ENCODE measurements at places on chromosomes 1 and 21.

DNA sequence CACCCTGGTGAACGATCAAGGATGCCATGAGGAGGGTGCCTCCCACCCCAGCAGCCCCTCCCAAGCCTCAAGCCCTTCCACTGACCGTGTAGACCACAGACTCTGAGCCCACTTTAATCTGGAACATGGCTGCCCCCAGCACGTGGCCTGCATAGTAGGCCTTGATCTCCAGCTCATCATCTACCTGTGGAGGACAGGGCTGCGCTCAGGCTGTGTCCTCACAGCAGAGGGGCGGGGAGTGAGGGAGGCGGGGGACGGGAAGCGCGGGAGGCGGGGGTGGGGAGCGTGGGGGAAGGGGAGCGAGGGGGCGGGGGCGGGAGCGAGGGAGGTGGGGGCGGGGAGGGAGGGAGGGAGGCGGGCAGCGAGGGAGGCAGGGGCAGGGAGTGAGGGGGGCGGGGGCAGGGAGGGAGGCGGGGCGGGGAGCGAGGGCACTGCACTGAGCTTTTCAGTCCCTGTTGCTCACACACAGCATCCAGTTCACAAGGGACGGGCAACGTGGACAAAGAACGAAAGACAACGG, 7.1 kb downstream of the PUSL1 start:
- no peak for DNase-seq

DNA sequence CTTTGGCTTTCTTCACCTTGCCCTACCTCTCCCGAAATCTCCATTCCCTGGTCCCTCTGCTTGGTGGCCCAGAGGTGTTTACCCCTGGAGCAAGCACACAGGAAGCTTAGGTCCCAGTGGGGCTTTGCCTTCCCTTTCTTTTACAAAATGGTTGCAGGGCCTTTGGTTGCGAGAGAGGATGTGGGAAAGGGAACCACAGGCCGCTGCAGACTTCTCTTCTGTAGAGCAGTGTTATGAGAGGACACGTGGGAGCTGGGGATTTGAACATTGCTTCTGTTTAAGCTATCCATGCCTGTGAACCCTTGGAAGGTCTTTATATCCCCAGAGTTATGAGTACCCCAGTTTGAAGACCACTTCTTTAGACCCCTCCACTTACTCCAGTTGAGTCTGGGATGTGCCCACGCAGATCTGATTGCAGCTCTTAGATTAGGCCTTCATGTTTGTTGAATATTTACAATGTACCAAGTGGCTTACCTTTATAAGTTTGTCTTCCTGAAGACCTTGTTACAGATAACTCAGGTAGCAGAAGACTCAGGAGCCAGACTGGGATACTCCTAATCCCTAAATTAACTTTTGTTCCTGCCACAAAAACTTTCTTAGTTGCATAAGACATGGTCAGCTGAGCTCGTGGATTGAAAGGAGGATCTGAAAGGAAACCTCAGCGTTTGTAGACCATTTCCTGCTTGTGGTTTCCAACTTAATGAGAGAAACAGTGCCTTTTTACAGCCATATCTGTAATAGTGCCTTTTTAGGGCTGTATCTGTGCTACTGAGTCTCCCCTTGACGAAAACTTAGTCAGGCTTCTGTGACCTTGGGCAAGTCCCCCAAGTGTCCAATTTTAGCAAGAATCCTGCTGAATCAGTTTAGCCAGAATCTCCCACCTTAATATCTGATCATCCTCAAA, 21.9 kb upstream of the IVNS1ABP start:
- no peak for DNase-seq

DNA sequence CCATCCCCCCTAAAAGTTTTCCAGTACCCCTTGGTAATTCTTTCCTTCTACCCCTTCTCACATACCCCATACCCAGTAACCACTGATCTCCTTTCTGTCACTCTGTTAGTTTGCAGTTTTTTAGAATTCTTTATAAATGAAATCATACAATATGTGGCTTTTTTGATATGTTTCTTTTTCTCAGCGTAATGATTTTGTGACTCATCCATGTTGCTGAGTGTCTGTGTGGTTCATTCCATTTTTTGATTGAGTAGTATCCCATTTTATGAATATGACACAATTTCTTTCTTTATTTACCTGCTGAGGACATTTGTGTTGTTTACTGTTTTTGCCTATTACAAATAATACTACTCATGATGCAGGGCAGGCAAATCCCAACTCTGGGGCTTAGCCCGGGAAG, 1605.3 kb downstream of the BRINP3 start:
- DNase-seq: no peak

- DNase-seq: no peak
Observed at GRCh38 chr1:88318740-88319139, 365.3 kb upstream of the PKN2 start.

- no peak for DNase-seq
Observed at GRCh38 chr1:157993147-157993917, at the start of gene KIRREL1. Gene KIRREL1, plus strand, starts transcription at chr1:157993645. Its CDS starts 32 bp downstream, at chr1:157993677.

DNA sequence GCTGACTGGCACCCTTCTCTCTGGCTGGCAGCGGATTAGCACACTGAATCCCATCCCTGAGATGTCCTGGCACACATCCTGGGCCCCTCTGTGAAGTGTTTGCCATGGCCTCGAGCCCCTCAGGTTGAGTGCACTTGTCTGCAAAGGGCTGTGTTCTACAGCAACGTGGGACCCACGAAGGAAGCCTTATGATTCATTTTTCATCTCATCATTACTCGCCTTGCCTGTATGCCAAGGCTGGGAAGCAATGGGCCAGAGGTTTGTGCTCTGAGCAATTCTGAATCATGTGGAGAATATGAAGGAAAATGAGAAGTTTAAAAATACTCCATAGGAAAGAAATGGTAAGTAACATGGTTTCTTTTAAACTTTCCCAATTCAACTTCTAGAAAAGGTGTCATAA, 124.8 kb upstream of the LMO4 start:
- no peak for DNase-seq

DNA sequence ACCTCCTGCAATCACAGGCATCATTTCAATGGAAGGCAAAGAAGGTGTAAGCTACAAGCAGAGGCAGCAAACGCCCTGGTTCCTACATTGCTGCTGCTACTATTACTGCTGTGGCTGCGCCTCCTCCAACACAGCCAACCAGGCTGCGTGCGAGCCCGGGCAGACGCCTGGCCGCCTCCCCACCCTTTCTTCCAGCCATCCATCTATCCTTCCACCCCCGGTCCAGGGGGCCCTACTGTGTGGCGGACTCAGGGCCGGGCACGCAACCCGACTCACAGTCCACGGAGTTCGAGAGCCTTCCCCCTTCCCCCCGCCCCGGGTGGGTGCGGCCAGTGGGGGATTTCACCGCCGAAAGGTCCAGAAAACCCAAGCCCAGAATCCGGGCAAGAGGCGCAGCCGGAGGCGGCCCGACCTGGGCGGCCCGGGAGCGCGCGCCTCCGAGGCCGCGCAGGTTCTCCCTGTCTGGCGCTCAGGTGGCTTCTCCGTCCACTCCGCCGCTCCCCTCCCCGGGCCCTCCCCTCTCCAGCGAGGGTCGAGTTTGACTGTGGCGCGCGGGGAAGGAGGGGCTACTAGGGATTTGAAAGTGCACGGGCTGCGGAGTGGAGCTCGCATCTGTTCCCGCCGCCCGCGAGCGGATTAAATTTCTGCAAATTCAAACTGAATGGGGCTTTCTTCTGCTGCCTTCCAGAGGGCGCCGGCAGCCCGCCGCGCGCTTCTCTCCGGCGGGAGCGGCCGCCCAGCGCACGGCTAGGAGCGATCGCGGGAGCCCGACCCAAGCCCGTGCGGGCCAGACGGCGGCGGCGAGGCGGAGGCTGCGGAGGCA, at the start of gene HUNK:
TSS of gene HUNK (plus strand) at position 569 of the 823 bp plus-strand sequence. CDS start 655 bp downstream, outside the sequence.
- no peak for DNase-seq

DNA sequence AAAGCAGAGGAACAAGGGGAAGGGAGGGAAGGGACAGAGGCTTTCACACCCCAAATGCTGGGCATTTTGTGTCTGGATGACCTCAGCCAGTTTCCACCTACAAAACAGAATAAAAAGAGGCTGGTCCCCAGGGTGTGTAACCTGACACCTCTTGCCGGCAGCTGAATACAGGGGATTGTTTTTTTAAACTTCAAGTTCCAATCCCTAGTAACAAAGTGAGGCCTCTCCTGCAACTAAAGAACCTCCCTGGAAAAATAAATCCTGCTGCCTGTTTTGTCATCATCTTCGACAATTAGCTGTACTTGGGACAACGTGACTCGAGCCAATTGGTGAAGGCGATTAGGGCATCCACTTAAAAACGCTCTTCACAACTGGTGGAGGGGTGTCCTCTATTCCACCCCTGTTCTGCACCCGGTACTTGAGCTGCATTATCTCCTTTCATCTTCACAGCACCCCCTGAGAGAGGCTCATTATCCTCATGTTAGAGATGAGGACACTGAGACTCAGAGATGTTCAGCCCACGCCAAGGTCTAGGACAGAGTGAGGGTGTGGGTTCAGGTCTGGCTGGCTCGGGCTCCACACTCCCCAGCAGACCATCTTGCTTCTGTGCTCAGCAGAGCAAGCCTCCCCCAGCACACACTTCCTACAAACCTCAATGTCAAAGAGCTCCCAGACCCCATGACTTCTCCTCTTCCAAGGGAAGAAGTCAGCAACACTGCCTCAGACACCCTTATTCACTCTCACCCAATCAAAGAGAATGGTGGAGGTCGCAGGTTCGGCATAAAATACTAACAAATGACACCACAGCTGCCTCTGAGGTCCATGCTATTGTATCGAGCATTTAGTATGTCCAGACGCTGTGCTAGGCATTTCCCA, 15.2 kb downstream of the ITPKB start:
- DNase-seq: no peak

- DNase-seq: no peak
Observed at GRCh38 chr1:225700164-225700821, 47.4 kb upstream of the ENAH start.

DNA sequence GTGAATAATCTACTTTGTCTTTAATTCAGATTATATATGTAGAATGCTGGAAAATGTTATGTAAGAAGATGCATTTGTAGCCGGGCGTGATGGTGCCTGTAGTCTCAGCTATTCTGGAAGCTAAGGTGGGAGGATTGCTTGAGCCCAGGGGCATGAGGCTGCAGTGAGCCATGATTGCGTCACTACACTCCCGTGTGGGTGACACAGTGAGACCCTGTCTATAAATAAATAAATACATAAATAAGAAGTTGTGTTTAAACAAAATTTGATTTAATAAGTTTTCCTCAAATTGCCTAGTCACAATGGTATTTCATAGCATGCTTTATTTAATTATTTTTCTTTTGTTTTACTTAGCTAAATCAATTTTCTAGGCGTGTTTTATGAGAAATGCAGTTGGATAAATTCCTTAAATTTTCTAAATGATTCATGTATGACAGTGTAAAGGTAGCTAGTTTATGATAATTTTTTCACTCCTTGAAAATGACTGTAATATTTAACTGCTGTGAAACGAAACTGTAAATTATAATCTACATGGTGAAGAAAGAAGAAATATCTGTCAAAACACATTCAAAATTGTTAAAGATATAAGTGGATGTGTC, 232.6 kb downstream of the SRGAP2C start:
- no peak for DNase-seq

DNA sequence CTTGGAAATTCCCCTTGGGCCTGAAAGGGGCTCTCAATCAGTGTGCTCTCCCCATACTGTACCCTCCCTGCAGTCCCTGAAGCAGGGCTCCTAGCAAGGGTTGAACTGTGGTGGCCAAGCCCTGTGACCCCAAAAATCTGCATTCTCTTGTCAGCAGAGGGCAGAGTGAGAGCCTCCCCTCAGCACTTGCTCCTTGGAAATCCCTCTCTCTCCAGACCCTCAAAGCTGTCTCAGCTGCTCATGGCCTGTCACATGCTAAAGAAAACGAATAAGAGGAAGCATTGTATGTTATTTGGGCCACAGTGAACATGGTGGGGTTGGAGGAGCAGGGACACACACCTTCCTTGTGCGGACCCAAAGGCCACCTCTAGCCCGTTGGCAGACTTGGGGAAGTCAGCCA, 47.2 kb upstream of the SYNC start:
- no peak for DNase-seq

- DNase-seq: no peak
Observed at GRCh38 chr1:104402178-104402577, 652.5 kb downstream of the AMY1C start.

- no peak for DNase-seq
Observed at GRCh38 chr1:193498088-193498655, 311.8 kb upstream of the B3GALT2 start.

- no peak for DNase-seq
Observed at GRCh38 chr1:59506952-59507351, 210.1 kb downstream of the FGGY start.

GRCh38 chr21:46413365-46413696, 45.4 kb upstream of the DIP2A start:
- DNase-seq: no peak

- no peak for DNase-seq
Observed at GRCh38 chr1:43444836-43445235, 8.9 kb downstream of the HYI start.

GRCh38 chr1:34825455-34826091, 32.8 kb downstream of the GJA4 start:
- DNase-seq: no peak

DNA sequence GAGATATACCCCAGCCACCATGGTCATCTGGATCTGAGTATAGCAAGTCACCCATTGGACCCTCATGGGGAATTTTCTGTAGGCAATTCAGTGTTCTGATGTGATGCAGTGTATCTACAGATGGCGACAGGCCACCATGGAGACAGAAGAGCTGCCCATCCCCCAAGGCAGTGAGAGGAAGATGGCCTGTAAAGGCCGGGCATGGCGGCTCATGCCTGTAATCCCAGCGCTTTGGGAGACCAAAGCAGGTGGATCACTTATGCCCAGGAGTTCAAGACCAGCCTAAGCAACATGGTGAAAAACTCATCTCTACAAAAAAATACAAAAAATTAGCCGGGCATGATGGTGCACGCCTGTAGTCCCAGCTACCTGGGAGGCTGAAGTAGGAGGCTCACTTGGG, 41.1 kb upstream of the CTPS1 start:
- no peak for DNase-seq

GRCh38 chr21:38793926-38794713, 11.6 kb upstream of the ETS2 start:
- DNase-seq: no peak

DNA sequence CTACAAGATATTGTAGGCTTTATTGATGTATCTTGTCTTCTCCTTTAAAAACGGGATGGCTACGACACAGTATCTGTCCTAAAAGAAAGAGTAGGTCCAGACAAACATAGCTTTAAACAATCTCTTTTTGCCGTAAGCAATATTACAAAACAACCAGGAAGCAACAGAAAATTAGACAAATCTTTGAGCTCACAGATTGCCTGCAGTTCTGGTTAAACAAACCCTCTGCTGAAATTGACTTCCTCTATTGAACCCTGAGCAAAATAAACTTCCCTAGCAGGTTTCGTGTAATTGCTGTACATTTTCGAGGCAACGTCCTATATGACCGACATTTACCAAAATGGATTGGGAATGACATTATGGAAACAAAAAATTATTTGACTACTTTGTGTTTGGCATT, 50.6 kb downstream of the CHML start:
- DNase-seq: no peak

GRCh38 chr1:203509135-203509534, 15.2 kb downstream of the OPTC start:
- no peak for DNase-seq

DNA sequence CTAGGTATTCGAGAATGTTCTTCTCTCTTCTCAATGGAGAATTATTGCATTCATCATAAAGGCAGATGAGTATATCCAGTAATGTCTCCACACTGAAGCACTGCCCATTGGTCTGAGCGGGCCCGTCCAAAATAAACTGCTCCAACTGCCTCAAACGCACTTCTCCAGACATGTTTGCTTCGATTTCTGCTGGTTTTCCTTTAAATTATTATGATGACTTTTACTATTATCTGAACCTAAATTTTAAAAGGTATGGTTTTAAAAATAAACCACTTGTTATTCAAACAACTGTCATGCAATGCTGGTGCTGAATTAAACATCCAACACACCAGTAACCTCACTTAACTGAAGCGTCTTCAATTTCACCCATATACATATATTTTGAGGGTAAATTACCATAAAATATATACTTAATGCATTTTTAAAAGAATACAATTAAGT, 1.3 kb downstream of the CDC42BPA start:
- DNase-seq: no peak

Measured in vagina (tissue), 2 donors.